OCI-LY7 (cell line): ENCODE measurements at places on chromosomes 6 and 20. TPM values are rescaled to one million over a fixed set of nuclear protein-coding genes. Genes with fewer than 3 reads are reported as not detected.

The PAX1 gene
- total RNA-seq: not detected in 2 replicates

The SMOC2 gene
- total RNA-seq: not detected in 2 replicates

The MAP1LC3A gene
- total RNA-seq: not detected in 2 replicates

The BHLHE23 gene
- not detected in 2 replicates for total RNA-seq

The FAM83B gene
- total RNA-seq: not detected in 2 replicates

The SNRNP48 gene
- total RNA-seq: 30.2 and 33.4 TPM in 2 replicates

The CCN6 gene
- total RNA-seq: not detected in 2 replicates

DNA sequence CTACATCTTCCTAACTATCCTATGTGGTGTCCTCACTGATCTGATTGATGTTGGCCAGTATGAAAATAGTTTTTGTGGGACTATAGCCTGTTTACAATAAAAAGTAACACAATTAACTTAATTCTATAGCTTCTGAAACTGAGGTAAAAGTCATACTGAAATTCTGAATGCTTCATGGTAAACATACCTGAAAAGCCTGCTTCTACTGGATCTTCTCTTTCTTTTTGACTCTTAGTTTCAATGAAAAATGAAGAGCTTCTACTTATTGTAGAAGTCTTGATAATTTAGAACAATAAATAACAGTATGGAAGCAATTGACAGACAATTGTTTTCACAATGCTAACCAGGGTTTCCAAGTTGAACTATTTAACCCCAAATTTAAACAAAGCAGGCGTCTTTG lies 383.9 kb upstream of the MMS22L start:
- DNase-seq: no peak

DNA sequence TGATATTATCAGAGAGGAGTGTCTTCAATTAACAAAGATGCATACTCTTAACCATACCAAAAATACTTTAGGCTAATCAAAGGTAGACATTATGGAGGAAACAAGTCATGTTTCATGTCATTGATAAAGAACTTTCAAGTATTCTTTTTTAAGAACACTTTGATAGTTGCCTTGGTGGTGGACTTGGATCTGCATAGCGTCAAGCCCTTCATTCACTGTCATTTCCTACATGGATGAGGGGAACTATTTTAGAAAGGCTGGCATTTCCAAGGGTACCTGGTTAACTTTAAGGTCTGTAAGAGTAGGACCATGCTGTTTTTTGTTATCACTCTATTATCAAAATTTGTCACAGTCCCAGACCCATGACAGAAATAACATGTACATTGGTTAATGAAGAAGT lies 622.5 kb downstream of the PKHD1 start:
- DNase-seq: no peak

DNA sequence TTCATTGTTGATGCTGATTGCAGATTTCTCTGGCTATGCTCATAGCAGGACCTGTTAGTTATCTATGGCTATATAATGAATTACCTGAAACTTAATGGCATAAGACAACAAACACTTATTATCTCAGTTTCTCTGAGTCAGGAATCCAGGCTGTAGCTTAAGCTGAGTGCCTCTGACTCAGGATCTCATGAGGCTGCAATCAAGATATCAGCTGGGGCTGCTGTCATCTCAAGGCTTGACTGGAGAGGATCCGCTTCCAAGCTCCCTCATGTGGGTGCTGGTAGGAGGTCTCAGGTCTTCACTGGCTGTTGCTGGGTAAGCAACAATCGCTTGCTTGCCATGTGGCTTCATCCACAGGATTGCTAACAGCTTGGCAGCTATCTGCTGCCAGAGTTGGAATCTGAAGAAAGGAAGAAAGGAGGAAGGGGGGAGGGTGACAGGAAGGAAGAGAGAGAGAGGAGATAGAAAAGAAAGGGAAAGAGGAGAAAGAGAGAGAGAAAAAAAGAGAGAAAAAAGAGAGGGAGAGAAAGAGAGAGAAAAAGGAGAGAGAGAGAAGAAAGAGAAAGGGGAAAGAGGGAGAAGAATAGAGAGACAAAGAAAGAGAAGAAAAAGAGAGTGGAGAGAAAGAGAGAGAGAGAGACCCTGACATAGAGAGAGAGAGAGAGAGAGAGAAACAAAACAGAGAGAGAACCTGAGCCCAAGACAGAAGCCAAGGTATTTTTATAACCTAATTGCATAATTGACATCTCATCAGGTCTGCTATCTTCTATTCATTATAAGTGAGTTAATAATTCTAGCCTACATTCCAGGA lies 579.0 kb upstream of the BTBD3 start:
- no peak for DNase-seq
